Cardiac muscle cell (in vitro differentiated cells and primary cell): ENCODE measurements at places on chromosomes 5 and 9.

GRCh38 chr5:122942164-122942914 is 94.2 kb downstream of the PPIC start:
- DNase-seq = peak; percentile 25

DNA sequence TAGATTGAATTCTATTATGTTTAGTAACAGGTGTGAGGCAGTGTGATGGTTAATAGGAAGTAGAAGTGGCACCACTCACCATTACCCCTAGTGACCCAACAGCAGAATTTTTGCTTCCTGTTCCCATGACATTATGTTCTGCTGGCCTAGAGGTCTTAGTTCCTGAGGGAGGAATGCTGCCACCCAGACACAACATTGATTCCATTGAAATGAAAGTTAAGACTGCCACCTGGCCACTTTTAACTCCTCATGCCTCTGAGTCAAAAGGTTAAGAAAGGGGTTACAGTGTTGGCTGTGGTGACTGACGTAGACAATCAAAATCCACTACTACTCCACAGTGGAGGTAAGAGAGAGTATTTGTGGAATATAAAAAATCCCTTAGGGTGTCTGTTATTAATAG is 218.9 kb upstream of the NMUR2 start:
- DNase-seq = no peak

DNA sequence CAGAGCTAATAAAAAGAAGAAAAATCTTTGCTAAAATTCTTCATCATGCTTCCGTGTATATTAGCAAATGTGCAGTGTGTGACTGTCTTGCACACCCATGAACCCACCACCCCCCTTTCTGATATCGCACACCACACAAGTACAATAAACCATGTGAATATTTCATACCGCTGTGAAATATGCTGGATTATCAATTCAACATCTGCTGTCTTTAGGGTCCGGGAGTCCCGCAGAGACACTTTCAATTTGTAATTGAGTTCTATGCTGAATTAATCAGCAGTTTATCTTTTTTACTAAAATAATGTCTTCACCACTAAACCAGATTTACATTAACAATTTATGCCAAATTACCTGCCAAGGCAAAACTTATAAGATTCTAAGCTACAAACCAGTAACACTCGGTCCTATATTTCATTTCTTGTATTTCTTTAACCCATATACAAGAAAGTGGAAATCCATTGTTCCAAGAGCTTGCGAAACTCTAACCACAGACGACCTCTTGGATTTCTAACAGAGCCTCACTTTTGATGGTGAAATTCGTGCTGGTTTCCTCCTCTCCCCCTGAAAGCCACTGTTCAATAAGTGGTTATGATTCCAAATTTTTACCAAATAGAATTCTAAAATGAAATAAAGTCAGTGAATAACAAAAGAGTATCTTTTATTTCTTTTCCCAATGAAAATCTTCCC is 44.2 kb downstream of the PSMB7 start:
- no peak for DNase-seq

DNA sequence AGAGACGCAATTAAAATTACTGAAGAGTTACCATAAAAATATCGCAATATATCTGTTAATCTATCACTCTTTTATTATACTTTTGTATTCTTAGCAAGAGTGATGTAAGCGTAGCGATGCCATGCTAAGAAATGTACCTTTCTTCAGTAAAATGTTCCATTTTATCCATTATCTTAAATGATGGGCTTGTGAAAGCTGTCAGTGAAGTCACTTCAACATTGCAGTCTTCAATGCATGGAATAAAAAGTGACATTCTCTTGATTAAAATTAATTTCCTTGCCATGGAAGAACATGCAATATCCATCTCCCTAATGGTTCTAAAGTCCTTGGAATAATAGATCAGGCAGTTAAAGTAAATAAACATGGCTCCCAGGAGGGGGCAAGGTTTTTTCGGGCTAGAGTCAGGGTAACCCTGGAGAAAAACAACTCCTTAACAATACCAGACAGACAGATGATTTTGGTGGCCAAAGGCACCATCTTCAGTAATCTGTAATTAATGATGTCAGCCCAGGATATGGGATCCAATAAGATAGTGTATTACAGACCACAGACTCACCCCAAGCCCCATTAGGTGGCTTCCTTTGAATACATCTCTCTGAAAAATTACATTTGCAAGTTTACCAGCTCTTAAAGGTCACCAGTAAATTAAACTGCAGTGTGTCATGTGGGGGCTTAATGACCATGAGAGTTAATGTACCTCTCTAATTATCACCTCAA is 677.1 kb downstream of the DTWD2 start:
- DNase-seq = no peak

DNA sequence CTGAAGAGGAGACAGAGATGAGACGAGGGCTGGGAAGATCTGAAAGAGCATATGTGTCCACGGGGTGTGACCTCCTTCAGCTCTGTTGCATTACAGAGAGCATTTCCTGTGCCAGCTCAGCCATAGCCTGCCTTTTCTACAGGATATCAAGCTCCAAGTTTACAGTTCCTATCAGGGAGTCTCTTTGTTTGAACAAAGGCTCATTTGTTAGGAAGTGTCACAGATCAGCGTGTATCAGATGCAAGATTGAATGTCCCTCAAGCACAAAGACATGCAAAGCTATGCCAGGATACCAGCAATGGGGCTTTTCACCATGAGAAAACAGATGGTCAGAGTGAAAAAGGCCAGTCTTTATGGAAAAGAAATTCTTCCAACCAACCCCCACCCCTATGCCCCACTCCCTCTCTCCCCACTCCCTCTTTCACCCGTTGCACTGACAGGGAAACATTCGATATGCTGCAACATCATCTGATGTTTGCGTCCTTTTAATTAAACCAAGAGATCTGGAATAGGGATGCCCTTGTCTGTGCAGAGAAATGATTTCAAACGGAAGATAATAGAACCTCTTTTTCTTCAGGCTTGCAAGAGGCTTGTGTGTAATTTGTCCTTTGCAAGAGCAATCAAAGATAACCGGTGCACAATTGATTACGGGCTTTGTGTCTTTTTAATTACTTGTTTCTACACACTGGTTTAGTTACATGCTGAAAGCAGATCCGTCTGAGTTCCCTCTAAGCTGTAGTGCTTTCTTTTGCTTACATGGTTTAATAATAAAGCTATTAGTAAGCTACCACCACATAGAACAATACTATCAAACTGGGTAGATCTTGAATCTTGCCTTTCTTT is 263.1 kb upstream of the RGMB start:
- no peak for DNase-seq

DNA sequence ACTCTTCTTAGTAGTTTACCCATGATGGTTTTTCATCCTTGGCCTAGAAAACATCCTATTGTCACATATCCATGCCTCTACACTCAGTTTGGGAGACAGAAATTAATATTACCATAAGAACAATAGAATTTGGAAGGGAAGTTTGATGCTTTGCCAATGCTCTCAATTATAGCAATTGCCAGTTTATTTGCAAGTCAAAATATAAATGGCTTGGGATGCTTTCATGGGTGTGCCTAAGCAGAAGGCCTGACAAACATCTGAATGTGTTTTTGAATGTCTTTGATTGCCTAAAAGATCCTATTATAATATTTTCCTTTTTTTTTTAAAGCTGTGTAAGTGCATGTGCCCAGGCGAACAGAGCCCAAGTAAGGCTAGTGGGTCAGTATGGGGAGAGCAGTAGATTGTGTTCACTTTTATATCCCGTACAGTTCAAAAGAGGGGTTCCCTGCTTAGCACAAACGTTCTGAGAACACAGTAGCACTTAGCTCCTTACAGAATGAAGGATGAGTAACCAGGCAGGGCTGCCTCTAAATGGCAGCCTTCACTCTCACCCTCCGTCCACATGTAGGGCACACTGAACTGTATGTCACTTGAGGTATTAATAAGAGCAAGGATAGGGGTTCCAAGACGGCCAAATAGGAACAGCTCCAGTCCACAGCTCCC is 56.0 kb upstream of the AGXT2 start:
- DNase-seq = no peak

DNA sequence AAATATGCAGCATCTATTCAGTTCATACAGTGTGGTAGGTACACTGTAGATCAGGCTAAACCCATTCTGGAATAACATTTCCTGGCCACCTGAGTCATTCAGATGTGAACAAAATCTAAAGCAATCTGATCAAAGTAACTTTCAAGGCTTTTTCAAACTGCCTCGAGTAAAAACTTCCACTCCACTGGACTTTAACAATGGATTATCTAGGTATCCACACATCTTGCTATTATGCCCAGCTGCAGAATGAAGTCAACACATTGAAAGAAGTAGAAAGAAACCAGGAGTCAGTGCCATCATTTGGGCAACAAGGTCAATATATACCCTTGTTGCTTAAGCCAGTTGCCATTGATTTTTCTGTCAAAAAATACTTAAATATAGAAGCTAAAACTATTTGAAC is 1352.6 kb upstream of the NUDT12 start:
- no peak for DNase-seq

DNA sequence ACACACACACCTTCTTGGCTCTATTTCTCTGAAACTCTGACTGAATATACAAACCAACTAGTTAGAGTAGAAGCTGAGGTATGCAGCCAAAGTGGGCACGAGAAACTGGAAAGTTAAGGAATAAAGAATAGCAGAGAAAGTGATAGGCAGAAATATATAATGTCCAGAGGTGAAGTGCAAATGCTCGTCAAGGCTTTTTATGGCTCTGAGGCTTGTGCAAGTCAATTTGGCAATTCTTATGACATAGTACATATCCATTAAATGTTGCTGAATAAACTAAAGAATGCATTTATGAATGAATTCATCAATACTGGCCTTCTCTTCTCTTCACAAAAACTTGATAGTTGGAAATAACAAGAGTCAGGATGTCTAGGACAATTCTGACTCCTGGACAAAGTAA is 490.1 kb upstream of the DMAC1 start:
- no peak for DNase-seq

DNA sequence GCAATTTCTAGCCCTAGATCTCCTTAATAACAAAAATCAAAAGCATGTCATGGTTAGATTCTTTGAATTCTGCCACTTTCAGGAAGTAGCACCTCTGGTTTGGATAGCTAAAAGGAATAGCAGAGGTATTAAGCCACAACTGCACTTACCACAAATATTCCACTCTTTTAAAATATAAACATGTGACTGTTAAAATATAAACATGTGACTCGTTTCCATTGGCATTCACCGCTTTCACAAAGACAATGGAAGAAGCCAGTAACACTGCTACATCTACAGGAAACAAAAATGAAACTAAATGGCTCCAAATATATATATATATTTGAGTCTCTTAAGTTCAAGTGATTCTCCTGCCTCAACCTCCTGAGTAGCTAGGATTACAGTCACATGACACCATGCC is 222.9 kb downstream of the ARL15 start:
- DNase-seq = peak; percentile 65

DNA sequence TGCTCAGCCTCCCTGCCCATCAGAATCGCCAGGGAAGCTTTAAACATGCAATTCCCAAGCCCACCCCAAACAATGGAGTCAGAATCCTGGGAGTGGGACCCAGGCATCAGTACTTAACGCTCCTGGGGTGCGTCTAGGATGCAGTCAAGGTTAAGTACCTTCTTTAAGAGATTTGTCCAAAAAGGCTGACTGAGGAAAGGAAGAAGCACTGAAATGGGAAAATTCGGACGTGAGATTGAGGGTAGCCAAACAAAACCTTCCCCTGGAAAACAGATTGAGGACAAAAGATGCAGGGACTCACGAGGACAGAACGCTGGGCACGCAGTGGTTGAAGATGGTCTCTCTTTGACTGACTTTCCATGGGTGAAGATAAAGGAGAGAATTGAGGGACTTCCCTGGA is 143.5 kb downstream of the MTX3 start:
- no peak for DNase-seq

DNA sequence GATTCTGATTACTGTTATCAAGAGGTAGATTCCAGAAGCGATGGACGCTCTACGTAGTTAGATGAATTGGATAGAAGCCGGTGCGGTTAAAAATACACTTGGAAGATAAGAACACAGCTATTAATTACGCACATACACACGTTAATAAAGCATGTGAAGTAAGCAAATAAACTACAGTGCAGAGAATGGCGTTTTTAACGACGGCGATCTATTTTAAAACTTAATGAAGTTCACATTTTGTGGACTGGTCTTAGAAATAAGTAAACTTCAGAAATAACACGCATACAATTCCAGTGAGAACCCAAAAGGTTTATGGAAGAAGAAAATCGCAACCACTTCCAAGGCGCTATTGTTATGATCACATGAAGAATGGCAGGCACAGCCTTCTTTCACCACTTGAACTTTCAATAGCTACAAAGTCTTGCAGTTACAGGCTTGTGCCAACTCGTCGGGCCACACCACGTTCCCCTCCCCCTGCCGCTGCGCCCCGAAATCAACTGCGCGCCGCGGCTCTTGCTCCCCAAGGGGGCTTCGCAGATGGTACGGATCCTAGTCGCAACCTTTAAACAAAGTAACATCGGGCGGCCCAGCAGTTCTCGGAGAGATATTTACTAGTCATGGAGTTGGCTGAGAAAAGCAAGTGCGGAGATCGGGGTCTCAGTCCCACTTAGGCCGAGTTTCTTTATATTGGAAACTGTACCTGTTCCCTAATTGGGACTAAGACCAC is 866 bp upstream of the SEMA6A start:
- peak; percentile 34 for DNase-seq

- no peak for DNase-seq
Observed at GRCh38 chr9:68771376-68771775, 66.3 kb downstream of the PIP5K1B start.

- DNase-seq = no peak
Observed at GRCh38 chr5:114438471-114438870, 76.6 kb downstream of the KCNN2 start.

DNA sequence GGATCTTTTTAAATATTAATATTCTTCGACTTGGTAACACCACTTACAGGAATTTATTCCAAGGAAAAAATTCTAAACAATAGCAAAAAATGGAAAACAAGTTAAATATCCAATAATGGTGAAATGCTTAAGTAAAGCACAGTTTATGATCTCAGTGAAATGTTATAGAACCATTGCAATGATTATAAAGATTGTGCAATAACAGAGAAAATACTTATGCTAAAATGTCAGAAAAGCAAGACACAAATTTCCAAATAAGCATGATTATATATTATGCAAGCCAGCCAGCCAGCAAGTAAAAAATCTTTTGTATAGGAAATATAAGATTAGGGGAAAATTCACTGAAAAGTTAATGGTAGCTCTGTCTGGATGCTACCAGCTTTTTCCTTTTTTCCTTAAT is 102.7 kb upstream of the EFNA5 start:
- no peak for DNase-seq

- no peak for DNase-seq
Observed at GRCh38 chr9:127954831-127955293, 17.2 kb upstream of the DPM2 start.

DNA sequence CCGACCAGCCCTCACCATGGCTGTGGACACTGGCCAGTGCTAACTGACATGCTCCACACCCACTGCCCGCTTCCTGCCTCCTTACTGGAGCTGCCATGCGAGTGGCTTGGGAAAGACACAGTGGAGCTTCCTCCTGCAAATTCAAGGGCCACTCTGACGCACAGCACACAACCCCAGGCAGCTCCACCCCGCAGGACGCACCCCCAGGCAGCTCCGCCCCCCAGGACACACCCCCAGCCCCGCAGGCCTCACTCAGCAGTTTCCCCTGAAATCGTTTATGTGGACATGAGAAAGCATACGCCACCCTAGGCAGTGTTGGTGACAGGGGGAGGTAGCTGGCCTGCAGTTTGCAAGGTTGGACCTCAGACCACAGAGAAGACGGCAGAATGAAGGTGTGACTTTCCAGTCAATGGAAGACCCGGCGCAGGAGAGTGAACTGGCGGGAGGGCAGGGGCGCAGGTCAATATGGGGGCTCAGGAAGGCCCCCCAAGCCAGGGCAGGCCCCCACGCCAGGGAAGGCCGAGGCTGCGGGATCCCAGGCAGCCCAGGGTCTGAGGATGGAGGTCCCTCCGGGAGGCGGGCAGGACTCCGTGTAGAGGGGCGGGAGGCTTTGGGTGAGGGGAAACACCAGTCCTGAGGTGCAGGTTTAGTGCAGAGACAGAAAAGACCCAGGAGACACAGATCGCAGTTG is 21.6 kb downstream of the LPCAT1 start:
- no peak for DNase-seq
